Placental pericyte (primary cell): ENCODE measurements at places on chromosomes 5 and 9. TPM values are rescaled to one million over a fixed set of nuclear protein-coding genes. Genes with fewer than 3 reads are reported as not detected.

PHF2 gene
- total RNA-seq, result 12.7 and 17.6 TPM in 2 replicates

AK8 gene
- total RNA-seq, result 0.14 and 0.66 TPM in 2 replicates

LECT2 gene
- not detected in 2 replicates for total RNA-seq

DMRT3 gene
- not detected in 2 replicates for total RNA-seq

COL27A1 gene
- total RNA-seq, result 4.6 and 29.2 TPM in 2 replicates

GLE1 gene
- 21.0 and 38.7 TPM in 2 replicates for total RNA-seq

IL33 gene
- 67.2 and 175 TPM in 2 replicates for total RNA-seq

MYORG gene
- 0.22 and 1.4 TPM in 2 replicates for total RNA-seq

SOX30 gene
- under 0.01 TPM in 1 of 2 replicates, not detected in the other for total RNA-seq

GLRA1 gene
- total RNA-seq, result not detected in 2 replicates

GAPVD1 gene
- total RNA-seq, result 77.5 and 82.5 TPM in 2 replicates

GABRG2 gene
- 0.88 and 2.6 TPM in 2 replicates for total RNA-seq

TRIO gene
- 181 and 371 TPM in 2 replicates for total RNA-seq

IRX1 gene
- not detected in 2 replicates for total RNA-seq

NIM1K gene
- total RNA-seq, result 0.43 and 0.44 TPM in 2 replicates

WDR55 gene
- 32.8 and 46.2 TPM in 2 replicates for total RNA-seq

CCNI2 gene
- not detected in 2 replicates for total RNA-seq

RGS3 gene
- total RNA-seq, result 39.4 and 60.3 TPM in 2 replicates

GOLGA2 gene
- total RNA-seq, result 98.6 and 125 TPM in 2 replicates

ZNF79 gene
- total RNA-seq, result 14.4 and 17.2 TPM in 2 replicates

PCDHA9 gene
- total RNA-seq, result under 0.01 TPM in 2 replicates

CTNND2 gene
- total RNA-seq, result not detected in 2 replicates
